ENCODE measurements at places on chromosomes 2 and 18.
A peak's percentile ranks its signal among the peaks of the same experiment; 100 is the strongest.

- no peak for DNase-seq
Measured at GRCh38 chr2:85012855-85013254, 41.9 kb downstream of the KCMF1 start.

DNA sequence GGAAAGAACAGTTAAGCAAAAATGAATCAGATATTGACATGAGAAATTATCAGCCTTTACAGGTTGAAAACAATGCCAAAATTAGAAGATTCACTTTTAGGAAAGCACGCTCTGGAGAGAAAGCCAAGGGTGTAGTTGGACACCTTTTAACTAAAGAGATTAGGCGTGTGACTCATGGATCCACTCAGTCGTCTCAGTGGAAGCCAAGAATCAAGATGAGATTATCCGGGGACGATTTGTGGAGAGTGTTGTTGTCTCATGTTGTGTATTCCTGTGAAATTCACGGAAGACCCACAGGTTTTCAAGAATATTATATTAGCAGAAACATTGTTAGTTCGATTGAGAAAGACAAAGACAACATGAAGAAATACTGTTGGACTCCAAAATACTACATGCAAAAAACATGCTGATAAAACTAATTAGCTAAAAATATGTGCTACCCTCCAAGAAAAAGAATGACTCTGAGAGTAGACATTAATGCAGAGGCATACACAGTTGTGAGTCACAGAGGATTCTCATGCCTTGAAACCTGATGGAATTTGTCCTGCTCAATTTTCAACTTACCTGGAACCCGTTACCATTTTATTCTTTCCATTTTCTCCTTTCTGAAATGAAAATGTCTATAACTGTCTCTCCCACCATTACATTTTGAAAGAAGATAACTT is 192.1 kb upstream of the RND3 start:
- DNase-seq, result peak; percentile 9

- DNase-seq, result no peak
Measured at GRCh38 chr2:88071365-88071764, 3.7 kb downstream of the SMYD1 start.

GRCh38 chr2:53660886-53661285 is 106.7 kb upstream of the CHAC2 start:
- DNase-seq, result no peak

DNA sequence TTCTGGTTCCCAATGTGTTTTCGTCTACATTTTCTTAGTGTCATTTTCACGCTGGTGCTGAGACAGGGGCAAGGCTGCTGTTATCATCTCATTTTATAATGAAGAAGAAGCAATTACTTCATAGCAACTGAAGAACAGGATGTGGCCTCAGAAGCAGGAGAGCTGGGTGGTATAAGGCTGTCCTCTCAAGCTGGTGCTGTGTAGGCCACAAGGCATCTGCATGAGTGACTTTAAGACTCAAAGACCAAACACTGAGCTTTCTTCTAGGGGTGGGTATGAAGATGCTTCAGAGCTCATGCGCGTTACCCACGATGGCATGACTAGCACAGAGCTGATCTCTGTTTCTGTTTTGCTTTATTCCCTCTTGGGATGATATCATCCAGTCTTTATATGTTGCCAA is 7.3 kb downstream of the IL36G start:
- DNase-seq, result no peak

DNA sequence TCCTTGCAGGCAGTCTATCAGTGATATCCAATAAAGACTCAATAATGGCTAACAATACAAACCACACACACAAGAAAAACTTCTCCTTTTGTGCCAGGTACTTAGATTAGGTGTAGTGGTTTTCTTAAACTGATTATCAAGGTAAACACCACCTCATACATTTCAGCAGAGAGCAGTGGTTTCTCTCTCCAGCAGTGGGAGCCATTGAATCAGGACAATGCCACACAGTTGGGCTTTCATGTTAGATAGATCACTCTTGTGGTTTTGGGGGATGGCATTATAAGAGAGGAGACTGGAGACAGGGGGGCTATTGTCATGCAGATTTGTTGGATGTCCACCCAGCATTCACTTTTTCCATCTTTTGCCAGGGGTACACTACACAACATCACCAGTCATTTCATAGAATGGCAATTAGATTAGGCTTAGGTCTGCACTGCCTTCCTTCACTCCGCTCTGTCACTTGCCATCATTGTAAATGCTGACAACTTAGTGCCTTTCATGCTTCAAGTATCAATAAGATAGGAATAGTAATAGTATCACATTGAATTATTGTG is 13.6 kb upstream of the IRS1 start:
- DNase-seq, result no peak
